ENCODE measurements at places on chromosomes 4 and X.

DNA sequence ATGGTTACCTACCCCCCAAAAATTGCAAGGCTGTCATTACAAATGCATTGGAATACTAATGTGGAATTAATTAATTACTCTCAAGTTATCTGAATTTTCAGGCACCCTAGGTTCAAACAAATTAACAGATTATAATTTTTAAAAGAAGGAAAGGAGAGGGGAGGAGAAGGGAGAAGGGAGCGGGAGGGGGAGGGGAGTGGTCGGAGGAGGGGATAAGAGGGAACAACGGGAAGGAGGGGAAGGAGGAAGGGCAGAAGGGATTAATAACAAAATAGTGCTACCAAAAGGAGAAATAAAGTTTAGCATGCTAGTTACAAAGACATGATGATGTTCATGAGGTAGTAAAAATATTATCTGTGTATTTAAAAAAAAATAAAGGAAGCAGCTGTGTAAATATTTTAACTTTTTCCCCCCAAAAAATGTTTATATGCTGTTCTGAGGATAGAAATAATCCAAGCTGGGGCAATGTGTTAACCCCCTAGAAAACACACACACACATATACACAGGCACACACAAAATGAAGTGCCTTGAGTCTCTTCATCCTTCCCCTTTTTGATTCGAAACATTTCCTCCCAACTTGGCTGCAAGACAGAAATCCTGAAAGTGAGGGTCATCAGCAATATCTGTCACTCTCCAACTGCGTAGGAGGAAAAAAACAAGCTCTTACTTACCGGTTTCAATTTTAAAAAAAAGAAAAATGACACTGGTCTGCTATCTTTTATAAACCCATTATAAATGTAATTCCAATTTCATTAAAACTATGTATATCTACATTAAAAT, 58.8 kb downstream of the PPP3CA start:
- no peak for DNase-seq

DNA sequence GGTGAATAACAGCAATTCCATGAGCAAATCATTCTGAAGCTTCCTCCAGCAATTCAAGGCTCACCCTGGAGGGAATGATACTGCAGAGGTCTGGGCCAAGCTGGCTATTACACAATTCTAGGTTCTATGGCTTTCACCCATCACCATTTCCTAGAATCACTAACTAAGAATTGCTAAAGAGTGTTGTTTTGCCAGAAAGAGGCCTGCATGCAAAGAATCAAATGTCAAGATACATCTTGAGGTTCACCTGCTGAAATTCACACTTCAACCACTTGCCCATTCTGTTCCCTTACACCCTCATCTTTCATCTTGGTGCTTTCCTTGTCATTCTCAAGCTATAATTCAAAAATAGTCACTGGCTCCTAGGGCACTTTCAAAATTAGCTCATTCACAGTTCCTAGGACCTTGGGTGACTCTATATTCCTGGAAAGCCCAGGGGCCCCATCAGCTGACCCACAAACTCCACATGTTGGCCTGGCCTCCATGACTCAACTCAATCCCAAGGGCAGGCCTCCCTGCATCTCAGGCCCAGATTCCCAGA, 7.0 kb downstream of the APBB2 start:
- no peak for DNase-seq

GRCh38 chr4:134160211-134160610, 41.4 kb downstream of the PABPC4L start:
- DNase-seq = no peak

- no peak for DNase-seq
Measured at GRCh38 chr4:101279377-101279871, 67.9 kb downstream of the PPP3CA start.

DNA sequence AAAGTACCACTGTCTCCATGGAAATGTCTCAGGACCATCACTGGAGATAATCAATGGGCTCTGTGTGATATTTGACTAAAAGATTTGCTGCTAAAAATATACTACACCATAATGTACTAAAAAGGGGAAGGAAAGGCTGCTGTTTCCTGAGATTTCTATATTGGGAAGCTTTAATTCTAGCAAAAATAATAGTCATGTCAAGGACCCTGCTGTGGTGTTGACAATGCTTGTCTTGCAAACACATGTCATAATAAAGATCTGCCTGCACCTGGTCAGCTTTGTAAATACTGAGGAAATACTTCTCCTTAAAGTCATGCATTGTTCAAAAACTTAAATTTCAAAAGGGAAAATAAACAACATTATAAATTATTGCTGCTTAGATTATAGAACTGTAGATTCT, 417.9 kb downstream of the GPM6A start:
- DNase-seq = no peak

GRCh38 chrX:9627922-9628321, 137.7 kb downstream of the GPR143 start:
- DNase-seq = no peak

GRCh38 chr4:129999156-129999555, 903.2 kb downstream of the C4orf33 start:
- no peak for DNase-seq

DNA sequence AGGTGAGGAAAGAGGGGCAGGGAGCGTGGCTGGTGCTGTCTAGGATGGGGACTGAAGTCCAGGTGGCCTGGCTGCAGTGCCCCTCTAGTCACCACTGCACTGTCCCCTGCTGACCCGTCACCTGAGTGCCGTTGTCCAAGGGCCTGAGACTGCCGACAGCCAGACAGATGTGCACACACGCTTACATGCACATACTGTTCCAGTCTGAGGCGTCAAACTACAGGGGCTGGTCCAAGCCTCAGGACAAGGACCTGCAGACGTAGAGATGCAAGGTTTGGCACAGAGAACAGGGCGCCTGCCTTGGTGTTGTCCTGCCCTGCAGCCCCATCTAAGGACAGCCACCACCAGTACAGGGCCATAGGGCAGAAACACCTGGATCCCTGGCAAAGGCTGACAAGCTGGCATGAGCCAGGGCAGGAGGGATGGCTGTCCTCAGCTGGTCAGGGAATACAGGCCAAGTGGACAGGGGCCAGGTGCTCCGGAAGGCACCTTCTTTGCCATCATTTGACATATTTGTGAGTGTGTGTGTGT, 1.7 kb downstream of the SLC2A9 start:
- no peak for DNase-seq

DNA sequence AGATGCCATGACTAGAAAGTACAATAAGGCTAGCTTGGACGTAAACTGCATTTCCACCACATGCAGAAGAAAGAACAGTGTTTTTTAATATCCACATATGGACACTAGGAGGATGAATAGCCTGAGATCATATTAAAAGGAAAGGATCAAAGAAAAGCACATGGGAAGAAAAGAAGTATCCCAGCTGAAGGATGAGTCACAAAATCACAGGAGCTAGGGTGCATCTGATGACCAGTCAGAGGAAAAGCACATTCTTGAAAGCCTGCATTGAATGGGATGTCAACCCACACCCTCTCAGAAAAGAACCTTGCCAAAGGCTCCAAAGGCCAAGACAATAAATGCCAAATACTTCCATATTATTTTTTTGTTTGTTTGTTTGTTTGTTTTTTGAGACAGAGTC, 56.8 kb upstream of the PRDX4 start:
- DNase-seq = no peak

DNA sequence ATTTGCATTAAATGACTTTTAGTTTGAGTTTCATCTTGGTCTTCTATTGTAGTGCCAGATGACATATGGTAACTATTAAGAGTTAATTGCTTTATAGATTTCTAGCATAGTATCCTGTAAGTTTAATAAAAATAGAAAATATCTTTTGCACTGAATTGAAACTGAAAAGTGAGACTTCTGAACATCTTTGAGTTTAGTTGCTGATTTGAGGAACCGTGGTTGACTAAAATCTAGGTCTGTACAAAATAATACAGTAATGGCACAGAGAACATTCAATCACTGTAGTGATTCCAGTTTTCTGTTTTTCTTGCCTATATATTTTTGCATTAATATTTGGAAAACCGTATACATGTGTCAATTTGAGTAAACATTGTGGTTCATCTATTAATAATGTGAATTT, 60.7 kb downstream of the SPATA4 start:
- DNase-seq = no peak

DNA sequence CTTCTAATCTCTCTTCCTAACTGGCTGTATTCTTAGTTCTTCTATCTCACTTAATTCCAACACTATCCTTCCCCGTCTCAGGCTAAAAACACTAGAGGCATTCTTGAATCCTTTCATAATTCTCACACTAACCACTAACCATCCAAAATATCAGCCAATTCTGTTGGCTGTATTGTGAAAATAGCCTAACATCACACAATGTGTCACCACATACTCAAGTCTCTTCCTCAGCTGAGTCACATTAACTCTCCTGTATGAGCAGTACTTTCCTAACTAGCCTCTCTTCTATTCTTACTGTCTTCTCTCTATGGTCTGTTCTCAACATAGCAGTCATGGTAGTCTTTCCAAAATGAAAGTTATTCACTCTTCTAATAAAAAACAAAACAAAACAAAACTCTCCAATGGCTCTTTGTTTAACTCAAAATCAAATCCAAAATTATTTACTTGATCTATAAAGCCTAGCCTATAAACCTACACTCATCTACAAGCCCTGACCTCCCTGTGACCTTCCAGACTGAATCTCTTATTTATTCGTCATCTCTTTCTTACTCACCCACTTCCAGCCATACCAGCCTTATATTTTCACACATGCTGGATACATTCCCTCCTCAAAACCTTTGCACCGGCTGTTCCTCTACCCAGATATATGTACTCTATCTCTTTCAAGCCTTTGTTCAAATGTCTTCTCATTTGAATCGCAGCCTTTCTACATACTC, 445.9 kb downstream of the TLL1 start:
- no peak for DNase-seq

GRCh38 chrX:1657367-1658070, 42.7 kb downstream of the ASMT start:
- DNase-seq = peak; percentile 66

DNA sequence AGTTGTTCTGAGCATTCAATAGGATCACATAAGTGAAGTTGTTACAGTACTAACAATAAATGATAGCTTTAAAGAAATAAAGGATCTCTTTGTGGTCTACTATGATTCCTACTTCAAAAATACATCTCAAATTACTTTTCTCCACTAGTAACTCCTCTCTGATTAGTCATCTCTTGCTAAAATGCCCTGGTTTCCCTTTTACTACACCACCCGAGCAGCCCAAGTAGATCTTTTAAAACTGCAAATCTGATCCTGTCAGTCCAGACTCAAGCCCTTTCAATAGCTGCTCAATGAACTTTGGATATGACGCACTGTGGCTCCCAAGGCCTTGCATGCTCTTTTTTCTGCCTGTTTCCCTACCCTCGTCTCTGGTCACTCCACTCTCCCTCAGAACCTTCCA, 97.5 kb downstream of the MAOA start:
- DNase-seq = no peak

DNA sequence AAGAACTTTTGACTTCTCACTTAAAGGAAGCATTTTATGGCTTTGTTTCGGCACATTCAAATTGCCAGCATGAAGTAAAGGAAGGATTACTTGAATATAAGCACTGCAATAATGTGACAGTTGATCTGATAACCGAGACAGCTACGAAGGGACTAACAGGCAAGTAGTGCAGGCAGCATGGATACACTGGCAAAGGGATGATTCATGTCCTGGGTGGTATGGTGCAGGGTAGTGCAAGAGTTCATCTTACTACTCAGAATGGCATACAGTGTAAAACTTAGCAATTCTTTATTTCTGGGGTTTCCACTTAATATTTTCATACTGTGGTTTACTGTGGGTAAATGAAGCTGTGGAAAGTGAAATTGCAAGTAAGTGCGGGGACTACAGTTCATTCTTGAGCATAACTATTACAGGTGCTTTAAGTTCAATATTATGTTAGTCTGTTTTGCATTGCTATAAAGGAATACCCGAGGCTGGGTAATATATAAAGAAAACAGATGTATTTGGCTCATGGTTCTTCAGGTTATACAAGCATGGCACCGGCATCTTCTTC, 611.8 kb downstream of the SPOCK3 start:
- no peak for DNase-seq

GRCh38 chr4:184833046-184833838, 7.5 kb upstream of the ACSL1 start:
- DNase-seq = no peak

GRCh38 chrX:101370888-101371504, 15.0 kb downstream of the BTK start:
- DNase-seq = no peak

- no peak for DNase-seq
Measured at GRCh38 chr4:84151574-84151973, 347.5 kb downstream of the NKX6-1 start.

- DNase-seq = no peak
Measured at GRCh38 chr4:147938496-147938895, 206.6 kb downstream of the ARHGAP10 start.

GRCh38 chr4:153781717-153782416, 7.0 kb downstream of the SFRP2 start:
- DNase-seq = no peak

GRCh38 chrX:41152221-41152620, 67.0 kb downstream of the USP9X start:
- DNase-seq = no peak

DNA sequence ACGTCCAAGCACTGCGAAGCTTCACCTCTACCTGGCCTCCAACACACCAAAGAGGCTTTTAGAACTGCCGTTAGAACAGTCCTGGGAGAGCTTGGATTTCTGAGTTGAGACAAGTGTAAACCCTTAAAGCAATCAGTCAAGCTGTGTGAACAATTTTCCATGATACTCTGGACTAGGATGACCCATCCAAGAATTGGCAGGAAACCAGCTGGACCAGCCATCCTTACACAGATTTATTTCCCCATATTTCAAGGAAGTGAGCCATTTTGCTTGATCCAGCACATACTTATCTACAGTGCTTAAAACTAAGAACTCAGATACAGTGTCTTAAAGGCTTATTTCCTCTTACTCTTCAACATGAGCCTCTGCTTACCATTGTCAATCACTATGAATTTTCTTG, 340.7 kb upstream of the HS3ST1 start:
- no peak for DNase-seq

GRCh38 chr4:78781139-78781538, 5.0 kb downstream of the BMP2K start:
- DNase-seq = no peak

DNA sequence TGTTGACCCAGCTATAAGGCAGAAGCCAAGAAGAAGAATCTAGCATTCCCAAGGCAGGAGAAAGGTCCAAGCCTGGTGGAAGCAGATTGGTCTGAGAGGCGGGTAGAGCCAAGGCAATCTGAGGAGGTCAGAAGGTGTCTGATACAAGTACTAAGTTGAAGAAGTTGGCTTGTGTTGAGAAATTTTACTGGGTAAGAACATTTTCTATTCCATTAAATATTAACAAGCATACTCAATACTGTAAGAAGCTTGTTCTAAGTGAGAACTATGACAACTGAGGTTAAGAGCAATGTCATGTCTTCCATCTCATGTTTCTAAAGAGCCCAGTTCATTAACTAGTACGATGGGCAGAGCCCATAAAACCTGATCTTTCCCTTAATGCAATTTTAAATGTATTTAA, 75.0 kb downstream of the FAM13A start:
- no peak for DNase-seq
